Testis (tissue), 5 donors: ENCODE measurements at places on chromosomes 3 and 15.

DNA sequence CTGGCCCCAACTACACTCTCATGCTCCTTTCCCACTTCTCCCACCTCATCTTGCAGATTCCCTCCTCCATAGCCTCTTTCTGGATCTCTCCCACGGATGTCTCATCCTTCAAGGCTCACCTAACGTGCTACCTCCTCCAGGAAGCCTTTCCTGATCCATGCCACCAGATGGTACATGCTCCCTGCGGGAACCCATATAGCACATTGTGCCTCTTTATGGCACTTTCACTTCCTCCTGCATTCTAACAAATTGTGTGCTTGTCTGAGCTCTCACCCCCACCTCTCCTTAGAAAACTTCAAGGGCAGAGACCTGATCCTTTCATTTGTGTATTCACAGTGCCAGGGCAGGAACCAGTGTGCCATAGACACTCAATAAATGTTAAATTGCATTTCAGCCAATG, 63.0 kb downstream of the HES1 start:
- no peak for DNase-seq

DNA sequence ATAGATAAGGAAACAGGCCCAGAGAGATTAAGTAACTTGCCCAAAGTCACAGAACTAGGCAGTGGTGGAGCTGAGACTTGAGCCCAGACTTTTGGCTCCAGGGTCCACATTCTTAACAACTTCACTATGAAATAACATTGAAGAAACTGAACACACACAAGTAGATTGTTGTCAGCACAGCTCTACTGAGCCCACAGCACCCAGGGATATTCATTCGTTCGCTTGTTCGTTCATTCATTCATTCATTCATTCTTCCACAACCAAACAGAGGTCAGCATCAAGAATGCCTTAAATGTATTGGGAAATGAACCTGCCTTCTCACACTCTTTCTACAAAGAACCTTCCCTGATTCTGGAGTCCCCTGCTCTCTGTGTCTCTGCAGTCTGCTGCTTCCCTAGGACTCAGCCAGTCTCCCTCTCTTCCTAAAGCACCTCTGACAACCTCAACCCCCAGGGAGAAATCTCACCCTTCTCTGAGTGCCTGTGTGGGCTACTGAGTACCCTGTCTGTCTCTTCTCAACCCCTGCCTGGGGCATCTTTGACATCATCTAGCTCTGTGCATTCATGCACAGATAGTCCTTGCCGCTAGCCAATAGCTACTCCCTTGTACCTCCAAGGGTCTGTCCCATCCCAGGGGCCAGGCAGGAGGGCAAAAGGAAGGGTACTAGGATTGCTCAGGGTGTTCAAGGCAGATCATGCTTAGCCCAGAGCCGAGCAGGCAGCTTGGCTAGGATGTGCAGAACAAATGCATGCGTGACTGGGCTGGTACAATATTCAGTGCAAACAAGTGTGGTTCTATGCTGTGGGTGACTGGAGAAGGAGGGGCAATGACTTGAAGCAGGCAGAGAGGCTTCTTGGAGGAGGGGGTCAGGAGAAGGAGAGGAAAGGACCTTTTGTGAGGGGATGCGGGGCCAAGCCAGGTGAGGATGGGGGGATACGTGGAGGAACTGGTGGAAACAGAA, 3.4 kb downstream of the LINGO1 start:
- DNase-seq, result no peak

- DNase-seq, result no peak
Measured at GRCh38 chr3:73236867-73237266, 175.4 kb downstream of the EBLN2 start.

- DNase-seq, result no peak
Measured at GRCh38 chr3:60555686-60556354, 695.4 kb downstream of the FHIT start.

GRCh38 chr3:100454677-100455076, 37.7 kb upstream of the TMEM45A start:
- no peak for DNase-seq

GRCh38 chr15:61112231-61112630, 116.9 kb downstream of the RORA start:
- no peak for DNase-seq

- DNase-seq, result no peak
Measured at GRCh38 chr3:120100711-120101110, 6.5 kb upstream of the GSK3B start.

GRCh38 chr3:32577581-32578556, 7.2 kb upstream of the DYNC1LI1 start:
- DNase-seq, result peak; percentile 25

DNA sequence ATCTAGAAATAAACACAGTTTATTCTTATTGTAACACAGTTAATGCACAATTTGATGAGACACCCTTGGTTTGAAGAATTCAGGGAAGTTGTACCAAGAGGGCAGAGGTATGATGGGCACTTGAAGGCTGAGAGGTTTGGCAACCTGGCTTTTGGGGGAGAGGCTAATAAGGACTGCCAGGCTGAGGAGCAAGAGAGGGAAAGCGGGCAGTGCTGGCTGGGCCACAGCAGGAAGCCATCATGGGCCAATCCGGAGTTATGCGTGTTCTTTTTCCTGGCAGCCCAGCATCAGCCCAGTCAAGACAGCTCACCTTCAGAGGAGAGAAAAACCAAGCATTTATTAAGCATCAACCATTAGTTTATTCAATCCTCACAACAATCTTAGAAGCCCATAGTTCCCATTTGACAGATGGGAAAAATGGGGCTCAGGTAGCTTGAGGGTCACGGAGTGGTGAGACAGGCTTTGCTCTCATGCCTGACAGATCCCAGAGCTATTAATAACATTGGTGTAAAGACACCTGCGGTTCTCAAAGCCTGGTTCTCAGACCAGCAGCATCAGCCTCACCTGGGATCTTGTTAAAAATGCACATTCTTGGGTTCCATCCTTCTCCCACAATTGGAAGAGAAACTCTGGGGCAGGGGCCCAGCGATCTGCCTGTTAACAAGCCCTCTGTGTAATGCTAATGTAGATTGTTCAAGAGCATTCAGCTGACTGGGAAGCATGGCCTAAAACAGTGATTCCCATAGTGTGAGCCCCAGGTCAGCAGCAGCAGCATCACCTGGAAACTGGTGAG, 183.7 kb downstream of the NTRK3 start:
- no peak for DNase-seq

- DNase-seq, result no peak
Measured at GRCh38 chr3:134932035-134932434, 137.0 kb downstream of the EPHB1 start.

DNA sequence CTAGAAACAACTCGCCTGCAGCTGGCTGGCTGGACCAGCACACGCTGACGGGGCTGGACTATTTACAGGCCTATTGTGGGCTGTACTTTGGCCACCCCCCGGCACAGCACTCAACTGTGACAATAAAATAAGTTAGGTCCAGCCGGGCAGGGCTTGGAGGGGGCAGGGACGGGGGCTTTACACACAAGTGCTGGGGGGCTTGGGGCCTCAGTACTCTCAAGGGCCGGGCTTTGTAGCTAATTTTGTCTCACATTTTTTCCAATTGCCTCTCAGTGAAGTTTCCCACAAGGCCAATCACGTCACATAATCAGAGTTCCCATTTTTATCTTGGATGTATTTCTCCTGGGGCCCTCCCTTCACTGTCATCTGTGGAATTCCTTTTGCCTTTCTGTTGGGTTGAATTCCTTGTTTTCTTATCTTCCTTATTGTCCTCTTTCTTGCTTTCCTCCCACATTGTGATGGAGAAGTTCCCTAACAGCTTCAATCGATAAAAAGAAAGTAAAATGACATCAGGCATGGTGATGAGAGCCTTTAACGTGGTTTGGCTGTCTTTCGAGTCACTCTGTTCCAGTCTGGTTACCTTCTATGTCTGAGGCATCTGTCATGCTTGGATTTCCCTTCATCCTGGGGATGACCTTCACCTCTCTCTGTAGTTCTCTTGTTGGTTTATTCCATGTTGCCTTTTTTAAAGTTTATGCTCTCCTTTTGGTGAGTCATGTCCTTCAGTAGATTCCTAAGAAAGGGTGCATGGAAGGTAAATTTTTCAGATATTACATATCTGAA, 44.1 kb upstream of the CMTM7 start:
- DNase-seq, result peak; percentile 23

GRCh38 chr15:77630056-77630455, 2.7 kb downstream of the LINGO1 start:
- no peak for DNase-seq
